ENCODE measurements at places on chromosomes 1 and 21.
A peak's percentile ranks its signal among the peaks of the same experiment; 100 is the strongest.

DNA sequence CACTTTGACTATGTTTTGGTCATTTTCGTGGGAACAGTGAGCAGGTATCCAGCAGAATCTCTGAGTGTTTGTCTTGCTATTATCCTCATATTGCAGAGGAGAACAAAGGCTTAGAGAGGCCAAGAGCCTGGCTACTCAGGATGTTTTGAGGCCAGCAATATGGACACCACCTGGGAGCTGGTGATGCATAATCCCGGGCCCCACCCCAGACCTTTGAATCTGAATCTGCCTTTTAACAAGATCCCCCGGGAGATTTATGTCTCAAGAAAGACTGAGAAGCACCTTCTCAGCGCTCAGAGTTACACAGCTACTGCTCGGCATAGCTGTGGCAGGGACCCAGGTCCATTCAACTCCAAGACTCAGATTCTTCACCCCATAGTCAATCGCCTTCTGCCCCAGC lies 72.8 kb downstream of the PTPRU start:
- no peak for DNase-seq

DNA sequence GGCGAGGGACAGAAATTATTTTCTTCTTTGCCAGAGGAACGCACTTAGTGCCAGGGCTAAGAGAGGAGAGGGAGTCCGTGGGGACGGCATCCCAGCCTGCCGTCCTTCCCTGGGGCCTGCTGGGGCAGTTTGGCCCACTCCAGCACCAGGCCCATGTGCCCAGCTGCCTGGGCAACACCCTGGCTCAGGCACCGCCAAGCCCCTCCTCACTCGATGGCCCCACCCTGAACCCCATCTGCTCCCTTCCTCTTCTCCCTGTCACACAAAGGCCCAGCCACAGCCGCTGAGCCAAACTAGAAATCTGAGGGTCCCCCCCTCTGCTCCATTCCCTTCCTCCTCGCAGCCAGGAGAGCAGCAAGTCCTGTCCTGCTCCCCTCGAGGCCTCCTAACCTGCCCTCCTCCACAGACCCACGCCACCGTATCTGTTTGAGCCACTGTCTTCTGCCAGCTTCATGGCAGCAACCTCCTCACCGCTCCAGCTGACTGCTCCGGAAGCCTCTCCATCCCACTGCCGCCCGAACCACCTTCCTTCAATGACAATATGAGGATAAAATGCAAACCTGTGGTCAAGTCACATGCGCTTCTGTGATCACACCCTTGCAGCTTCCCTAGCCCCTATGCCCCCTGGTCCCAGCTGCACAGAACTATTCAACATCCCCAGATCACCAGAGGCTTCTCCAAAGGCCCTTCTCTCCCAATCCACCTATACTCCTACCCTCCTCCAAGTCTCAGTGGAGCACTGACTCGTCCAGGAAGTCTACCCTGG lies 8.4 kb upstream of the TNNI1 start:
- DNase-seq: no peak

- no peak for DNase-seq
These were observed 150.0 kb downstream of the NOS1AP start for GRCh38 chr1:162219461-162219860.

DNA sequence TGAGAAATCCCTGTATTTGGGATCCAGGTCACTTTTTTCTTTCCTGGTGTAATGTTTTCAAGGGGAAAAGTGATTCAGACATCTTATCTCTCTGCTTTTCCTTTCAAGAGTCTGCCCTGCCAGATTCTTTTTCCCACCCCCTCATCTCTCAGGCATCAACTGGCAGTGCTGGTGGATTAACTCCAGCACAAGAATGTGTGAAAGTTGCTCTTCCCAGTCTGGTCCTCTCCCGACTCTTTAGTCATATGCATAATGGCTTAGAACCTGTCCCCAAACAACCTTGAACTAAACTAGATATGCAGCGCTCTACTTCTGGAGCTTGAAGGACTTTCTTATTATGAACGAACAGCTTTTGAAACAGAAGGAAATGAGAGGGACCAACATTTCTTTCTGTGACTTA lies 88.5 kb downstream of the SLC44A5 start:
- peak; percentile 12 for DNase-seq

- DNase-seq: peak; percentile 47
These were observed 355.2 kb upstream of the GREM2 start for GRCh38 chr1:240967070-240967724.

GRCh38 chr21:41211060-41211805 lies 43.3 kb downstream of the BACE2 start:
- DNase-seq: no peak
